ENCODE measurements at places on chromosomes 1 and 21.

DNA sequence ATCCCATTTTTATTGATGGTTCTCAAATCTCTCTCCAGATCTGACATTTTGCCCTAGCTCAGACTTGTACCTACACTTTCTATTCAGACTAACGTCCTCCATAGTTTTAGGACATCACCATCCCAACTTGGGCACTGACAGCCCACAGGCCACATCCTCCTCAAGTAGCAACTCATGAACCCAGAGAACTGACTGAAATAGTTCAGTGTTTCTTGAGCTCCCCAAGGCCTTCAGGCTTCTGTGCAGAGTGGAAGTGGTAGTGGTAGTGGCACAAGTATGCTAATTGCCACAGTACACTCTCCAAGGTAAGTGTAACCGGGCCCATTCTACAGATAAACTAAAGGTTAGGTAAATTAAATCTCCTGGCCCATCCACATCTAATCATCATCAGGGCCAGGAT, 112.6 kb downstream of the SLC45A1 start:
- DNase-seq: no peak

DNA sequence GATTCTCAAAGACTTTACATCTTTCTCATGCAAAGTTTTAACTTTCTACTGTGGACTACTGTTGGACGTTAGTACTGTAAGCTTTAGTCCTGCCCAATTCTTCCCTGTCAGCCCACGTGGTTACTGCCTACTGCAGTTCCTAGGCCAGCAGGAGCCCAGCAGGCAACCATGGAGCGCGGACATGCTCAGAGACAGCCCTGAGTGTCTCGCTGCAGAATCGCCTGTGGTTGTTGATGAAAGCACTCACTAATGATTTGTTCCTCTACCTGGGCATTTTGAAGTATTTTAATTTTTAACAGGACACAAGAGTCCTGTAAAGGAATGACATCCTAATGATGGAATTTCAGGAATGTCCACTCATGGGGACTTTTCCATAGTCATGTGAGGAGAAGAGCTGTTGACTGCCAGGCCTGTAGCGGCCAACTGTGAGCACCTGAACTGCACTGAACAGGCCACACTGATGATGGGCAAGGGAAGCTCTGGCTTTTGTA, 44.1 kb downstream of the PGBD5 start:
- DNase-seq: no peak

- no peak for DNase-seq
Observed at GRCh38 chr1:238346340-238346739, 455.6 kb upstream of the ZP4 start.

- DNase-seq: no peak
Observed at GRCh38 chr1:51833700-51834099, 44.8 kb downstream of the NRDC start.

DNA sequence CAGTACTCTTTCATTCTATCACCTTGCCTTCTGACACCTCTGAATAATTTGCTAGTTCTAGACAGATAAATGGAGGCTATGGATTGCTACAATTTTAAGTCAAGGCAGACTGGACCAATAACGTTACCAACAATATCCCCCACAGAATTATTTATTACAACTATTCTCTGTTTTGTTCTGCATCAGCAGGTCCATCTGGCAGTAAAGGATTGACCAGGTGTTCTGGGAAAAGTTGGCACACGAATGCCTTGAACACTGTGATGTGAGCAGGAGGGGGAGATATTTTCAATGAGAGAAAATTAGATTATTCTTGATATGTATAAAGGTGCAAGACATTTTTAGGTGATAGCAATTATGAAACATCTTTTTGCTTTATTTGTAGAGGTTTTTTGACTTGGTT, 718.8 kb upstream of the TMPRSS15 start:
- no peak for DNase-seq

Data from DMS79 (cell line).